Suppressor macrophage treated with lipopolysaccharide for 4 hours (primary cell): ENCODE measurements at places on chromosomes 2 and 18.

GRCh38 chr2:67713376-67713775, 316.2 kb downstream of the ETAA1 start:
- DNase-seq: no peak

DNA sequence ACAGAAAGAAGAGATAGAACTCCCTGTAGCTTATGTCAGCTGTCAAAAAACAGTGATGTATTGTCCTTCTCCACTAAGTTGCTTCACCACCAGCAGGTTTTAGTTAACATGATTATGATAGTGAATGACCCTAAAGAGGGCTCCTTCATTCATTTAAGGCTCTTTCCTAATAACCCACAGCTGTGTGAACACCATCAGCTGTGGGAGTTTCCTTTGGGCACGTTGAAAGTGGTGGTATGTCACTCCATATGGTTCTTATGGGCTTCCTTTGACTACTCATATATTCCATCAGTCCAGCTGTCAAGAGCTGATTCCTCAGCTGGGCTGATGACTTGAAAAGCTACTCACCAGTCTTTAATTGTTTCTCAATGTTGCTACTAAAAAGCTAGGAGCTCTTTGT, 210.3 kb downstream of the UBE2E3 start:
- peak; percentile 7 for DNase-seq

- no peak for DNase-seq
Measured at GRCh38 chr2:218885981-218886947, 5.6 kb downstream of the WNT10A start.

- DNase-seq: no peak
Measured at GRCh38 chr2:19357402-19358241, 801 bp downstream of the OSR1 start.

DNA sequence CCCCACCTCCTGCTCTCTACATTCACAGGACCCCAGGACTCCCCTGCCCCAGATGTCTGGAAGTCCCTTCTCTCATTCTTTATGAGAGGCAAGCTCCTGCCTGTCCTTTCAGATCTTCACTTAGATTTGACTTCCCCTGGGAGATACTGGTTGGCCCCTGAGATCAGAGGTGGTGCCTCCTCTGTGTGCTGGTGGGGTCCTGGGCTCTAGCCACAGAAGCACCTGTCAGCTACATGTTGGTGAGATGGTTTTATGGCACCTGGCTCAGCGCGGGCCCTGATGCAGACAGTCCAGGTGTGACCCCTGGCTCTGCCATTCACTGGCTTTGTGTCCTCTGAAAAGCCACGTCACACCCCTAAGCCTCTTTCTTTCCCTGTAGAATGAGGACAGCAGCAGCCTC, 369.6 kb upstream of the ID2 start:
- DNase-seq: no peak

DNA sequence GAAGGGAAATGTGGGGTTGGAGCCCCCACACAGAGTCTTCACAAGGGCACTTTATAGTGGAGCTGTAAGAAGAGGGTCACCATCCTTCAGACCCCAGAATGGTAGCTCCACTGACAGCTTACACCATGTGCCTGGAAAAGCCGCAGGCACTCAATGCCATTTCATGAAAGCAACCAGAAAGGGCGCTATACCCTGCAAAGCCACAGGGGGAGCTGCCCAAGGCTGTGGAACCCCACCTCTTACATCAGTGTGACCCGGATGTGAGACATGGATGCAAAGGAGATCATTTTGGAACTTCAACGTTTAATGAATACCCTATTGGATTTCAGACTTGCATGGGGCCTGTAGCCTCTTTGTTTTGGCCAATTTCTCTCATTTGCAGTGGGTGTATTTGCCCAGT, 694.7 kb downstream of the CBLN2 start:
- no peak for DNase-seq

GRCh38 chr2:88521445-88522073, 69.1 kb upstream of the FOXI3 start:
- DNase-seq: no peak

DNA sequence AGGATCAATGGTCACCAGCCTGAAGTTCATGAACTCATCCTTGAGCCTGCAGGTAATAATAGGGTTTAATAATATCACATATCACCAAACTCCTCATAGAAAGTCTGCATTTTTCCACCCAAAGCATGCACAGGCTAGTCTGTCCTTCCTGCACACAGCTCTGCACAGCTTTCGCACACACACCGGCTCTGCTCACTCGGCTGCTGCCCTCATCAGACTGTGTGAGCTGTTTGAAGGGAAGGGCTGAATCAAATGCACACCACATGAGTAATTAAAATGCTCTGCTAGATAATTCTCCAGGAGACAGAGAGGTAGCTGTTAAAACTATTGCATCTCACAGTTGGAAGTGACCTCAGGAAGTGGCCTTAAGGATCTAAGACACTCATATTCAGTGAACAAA, 108.4 kb upstream of the YPEL5 start:
- DNase-seq: no peak
